Esophagus squamous epithelium (tissue), 5 donors: ENCODE measurements at places on chromosomes 5 and 9.

DNA sequence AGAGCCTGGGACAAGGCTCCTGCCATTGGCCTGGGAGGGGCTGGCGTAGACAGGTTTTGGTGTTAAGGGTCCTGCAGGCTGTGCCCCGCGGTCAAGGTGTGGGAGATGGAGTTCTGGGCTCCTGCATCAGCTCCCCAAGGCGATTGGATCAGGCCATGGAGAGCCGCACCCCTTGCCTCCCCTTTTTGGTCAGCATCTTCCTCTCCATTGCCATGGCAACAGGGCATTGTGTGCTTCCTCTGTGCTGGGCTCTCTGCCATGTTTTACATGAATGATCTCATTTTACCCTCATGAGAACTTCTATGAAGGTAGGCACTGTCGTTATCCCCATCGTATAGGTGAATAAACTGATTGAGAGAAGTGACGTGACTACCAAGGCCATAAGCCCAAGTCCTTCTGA is 344.3 kb upstream of the CLINT1 start:
- DNase-seq: no peak

DNA sequence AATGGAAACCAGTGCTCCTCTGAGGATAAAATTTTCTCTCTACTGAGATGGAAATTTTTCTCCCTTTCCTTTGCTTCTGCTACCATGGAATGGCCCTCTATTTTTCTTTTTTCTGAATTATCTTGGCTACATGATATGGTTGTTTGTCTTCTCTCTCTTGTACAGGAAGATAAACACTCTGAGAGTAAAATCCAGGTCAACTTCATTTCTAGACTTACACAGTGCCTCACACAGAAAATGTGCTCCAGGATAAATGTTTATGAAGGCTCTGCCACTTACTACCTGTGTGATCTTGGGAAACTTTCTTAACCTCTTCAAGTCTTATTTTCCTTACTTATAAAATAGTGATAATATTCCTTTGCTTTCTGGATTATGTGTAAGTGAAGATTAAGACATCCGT is 153.9 kb downstream of the PRELID2 start:
- no peak for DNase-seq

DNA sequence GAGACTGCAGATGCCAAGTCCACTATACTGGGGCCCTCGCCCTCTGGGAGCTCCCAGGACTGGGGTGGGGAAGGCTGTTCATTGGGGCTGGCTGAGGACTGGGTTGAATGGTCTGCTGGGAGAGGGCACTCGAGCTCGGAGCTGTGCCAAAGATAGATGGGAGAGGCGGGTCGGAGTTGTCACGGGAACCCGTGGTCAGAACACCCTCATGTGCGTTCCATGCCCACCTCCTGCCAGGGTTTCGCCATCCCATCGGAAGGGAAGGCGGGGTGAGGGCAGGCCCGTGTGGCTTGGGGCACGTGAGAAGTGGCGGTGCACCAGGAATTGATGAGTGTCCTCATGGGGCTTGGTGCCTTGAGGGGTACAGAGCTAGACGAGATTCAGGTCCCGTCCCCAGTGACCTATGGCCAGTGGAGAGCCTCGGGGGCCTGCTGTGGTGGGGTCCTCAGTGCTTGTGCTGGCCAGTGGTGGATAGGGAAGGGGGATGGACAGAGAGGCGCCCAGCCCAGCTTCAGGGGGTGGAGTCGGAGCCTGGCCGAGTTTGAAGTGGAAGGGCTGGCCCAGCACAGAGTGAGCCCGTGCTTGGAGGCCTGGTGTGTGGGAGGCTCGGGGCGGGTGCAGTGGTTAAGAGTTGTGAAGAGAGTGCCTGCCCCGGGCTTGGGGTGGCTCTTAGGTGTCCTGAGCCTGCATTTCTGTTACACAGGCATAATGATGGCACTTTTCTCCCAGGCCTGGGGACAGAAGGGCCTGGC is 4.3 kb downstream of the CACFD1 start:
- no peak for DNase-seq

DNA sequence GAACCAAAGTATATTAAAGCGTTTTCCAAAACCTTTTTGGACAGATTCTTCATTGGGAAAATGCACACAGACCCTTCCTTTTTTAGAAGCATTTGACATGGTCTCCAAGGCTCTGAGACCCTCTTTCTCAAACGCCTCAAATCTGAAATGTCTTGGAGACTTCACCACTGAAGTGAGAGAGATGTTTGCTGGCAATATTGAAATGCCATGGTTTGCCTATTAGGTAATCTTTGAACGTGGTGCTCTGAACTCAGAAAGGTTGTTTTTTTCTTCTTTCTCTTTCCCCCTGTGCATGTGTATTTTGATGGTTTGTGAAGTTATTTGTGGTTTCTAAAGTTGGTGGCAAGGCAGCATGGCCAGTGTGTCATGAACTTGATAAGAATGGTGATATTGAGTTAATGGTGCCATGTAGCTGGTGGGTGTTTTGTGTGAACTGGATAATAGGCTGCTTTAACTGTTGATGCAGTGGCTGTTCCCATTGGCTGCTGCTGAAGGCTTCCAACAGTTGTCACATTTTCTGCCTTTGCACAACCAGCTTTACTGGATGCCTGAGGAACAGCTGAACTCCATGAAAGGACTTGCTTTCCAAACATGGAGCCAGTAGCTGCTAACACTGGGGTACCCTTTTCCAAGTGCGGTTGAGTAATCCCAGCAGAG is 1.7 kb downstream of the PALM2AKAP2 start:
- DNase-seq: no peak

DNA sequence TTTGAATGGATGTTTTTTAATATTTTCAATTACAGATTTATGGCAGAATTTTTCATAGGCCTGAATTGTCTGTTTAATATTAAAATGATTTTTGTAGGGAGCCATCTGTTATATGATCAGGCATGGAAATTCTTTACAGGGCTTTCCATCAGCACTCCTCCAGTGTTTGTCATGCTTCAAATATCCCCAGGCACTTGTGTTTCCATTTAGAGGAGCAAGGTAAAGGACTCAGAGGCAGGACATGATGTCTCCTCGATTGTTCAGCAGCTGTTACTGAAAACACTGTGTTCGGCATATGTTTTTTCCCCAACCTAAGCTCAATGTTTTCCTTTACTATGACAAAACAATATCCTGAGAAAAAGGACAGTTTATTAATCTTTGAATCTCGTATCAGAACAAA is 172.3 kb upstream of the RFX3 start:
- no peak for DNase-seq

DNA sequence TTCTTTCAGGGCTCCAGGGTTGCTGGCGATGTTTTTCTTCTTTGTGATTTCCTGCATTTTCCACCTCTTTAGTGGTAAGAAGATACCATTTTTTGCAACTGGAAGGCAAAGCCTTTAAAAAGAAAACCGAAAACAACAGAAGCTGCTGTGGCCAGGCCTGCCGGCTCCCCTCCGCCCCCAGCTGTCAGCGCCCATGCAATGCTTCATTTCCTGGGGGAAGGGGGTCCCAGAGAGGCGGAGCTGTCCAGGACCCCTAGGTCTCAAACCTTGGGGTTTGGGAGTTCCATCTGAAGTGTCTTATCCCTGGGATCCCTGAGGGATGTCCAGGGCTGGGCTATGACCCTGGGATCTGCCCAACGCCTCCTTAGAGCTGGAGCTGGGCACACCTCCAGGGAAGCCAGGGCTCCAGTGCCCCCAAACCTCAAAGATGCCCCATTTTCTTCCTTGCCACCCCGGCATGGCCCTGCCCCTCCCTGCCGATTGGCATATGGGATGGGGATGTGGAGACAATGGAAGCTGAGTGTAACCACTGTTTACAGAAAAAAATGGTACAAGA is 257.2 kb upstream of the MVB12B start:
- DNase-seq: no peak

- DNase-seq: no peak
Measured at GRCh38 chr9:37836386-37836785, 35.8 kb downstream of the DCAF10 start.

GRCh38 chr9:137632230-137633161 is 13.7 kb downstream of the EHMT1 start:
- no peak for DNase-seq

DNA sequence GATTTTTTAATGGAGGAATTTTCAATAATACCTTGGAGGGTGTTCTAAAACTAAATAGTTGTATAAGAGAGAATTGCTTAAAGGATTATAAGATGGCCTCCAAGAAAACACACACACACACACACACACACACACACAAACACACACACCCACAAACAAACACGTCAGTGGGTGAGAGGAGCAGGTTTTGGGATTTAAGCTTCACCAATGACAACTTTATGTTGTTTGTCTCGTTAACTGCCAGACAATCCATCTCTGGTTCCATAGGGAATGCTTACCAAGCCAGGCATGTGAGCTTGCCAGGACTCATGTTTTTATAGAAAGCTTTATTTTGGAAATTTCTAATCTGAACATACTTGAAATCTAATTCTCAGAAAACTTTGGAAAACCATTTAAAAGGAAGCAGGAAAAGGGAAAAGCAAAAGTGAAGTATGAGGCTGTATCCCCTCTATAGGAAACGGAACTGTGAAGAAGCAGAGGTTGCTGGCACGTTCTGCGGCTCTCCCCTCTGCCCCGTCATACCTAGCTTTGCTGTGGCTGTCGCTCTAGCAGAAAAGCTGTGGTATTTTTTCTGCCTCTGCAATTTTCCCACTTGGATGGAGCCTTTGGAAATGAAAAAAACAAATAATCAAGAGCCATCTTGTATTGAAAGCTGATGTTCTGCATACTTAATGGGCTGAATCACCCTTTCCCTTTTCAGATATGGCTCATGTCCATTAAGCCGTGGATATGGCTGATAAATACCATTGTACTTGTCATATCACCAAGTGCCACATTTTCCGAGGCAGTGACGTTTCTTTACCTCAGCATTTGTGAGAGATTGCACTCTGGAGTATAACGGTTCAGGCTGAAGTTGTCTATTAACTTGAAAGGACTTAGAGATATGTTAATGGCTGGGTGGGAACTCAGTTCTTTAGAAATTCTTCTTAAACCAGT is 112.7 kb downstream of the NTRK2 start:
- no peak for DNase-seq

- DNase-seq: no peak
Measured at GRCh38 chr5:1507961-1508658, 15.7 kb downstream of the LPCAT1 start.

GRCh38 chr9:74772121-74772520 is 115.6 kb downstream of the TRPM6 start:
- DNase-seq: no peak

DNA sequence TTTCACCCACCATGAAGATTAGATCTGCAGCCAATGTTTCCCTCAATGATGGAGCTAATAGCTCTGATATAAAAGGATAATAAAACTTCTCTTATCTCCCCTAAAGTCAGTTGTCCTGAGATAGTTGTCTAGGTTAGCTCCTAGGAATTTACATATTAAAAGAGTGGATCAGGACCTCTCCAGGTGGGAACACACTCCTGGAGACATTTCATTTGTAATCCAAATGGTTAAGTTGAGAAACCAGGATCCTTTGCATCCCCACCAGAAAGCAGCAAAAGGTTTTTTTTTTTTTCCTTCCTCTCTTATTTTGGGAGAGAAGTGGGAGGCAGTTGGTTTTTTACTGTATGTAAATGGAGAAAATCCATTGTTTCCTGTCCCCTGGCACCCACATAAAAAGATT is 182.5 kb upstream of the FBXL17 start:
- no peak for DNase-seq

GRCh38 chr5:179802950-179803562 is 3.6 kb downstream of the MGAT4B start:
- DNase-seq: no peak

GRCh38 chr9:69019808-69020207 is 5.9 kb upstream of the PRKACG start:
- no peak for DNase-seq

- DNase-seq: no peak
Measured at GRCh38 chr5:369151-369868, 47.8 kb downstream of the AHRR start.

DNA sequence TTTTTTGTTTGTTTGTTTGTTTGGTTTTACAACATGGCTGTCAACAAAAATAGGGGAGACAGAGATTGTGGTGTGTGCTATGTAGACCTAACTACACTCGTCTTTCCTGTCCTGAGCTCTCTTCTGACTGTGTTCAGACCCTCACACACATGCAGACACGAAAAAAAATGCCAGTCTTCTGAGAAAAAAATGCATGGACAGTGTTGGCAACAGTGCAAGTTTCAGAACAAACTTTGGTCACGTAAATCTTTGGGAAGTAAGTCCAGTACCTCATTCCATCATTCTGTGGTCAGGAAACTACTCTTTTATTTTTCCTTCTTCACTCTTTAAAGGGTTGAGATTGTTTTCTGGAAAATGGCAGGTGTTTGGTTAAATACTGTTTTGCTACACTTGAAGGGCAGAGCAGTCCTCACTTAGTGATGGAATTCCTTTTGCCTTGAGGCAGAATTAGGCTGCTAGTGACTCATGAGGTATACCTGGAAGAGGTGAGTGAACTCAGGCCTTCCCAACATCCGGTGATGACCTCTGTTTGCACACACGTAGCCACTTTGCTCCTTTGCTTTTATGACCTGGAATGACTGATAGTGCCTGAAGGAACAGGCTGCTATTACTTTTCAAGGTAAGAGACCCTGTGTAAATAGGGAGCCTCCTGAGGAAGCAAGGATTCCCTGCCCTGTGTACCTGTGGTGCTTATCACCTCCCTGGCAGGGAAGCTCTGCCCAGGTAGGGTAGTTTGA is 81.6 kb upstream of the TNFAIP8 start:
- DNase-seq: no peak

- no peak for DNase-seq
Measured at GRCh38 chr9:128091144-128091543, 23.1 kb downstream of the SLC25A25 start.

DNA sequence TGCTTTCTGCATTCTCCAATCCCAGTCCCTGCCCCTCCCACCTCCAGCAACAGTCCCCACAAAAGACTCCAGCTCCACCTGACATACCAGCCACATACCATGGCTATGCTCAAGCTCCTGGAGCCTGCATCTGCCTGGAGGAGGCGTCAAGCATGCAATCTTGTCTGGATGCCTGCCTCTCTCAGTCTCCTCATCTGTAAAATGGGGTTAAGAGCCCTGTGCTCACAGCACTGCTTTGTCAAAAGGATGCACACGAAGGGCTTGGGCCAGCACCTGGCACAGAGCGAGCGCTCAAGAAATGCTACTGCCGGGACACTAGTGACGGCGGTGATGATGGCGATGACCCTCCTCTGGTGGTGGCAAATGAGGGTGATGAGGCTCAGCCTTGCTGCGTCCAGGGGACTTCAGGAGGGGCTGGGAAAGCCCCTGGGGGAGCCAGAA is 202.9 kb upstream of the IER5L start:
- DNase-seq: no peak

- no peak for DNase-seq
Measured at GRCh38 chr5:86360801-86361200, 256.9 kb upstream of the COX7C start.

DNA sequence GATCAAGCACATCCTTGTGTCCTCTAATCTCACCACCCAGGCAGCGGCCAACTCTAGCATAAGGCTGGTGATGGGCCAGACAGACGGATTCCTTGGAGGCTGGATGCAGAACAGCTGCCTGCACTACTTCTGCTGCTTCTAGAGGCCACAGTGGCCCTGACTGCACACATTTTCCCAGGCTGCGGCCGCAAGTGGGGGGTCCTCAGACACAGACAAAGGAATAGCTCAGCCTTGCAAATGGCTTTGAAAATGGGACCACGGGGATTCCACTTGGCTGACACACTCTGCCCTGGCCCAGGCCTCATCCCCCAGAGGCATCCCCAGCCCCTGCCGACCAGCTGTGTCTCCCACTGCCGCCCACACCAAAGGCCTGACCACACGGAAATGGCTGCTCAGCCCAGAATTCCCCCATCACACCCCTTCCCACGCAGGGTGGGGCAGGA is 540.8 kb downstream of the BNC2 start:
- DNase-seq: no peak
